Activated T-cell treated with anti-CD3 and anti-CD28 coated beads, Interleukin-2, amount 50 U/mL, for 72 hours (primary cell): ENCODE measurements at places on chromosomes 2 and 18. TPM values are rescaled to one million over a fixed set of nuclear protein-coding genes. Genes with fewer than 3 reads are reported as not detected.

Gene TEKT4
- not detected for total RNA-seq

Gene ACTR3
- 497 TPM for total RNA-seq

Gene PXDN
- total RNA-seq = 1.8 TPM

Gene GRB14
- total RNA-seq = not detected

Gene UGT1A3
- not detected for total RNA-seq

Gene IL1R2
- 8.2 TPM for total RNA-seq
